ENCODE measurements at places on chromosomes 1 and 21.

- no peak for DNase-seq
These were observed 51.5 kb downstream of the IGSF5 start for GRCh38 chr21:39796466-39796865.

GRCh38 chr1:156608036-156608674 lies 6.9 kb upstream of the GPATCH4 start:
- no peak for DNase-seq

- no peak for DNase-seq
These were observed 5.1 kb downstream of the USP16 start for GRCh38 chr21:29029524-29029923.

DNA sequence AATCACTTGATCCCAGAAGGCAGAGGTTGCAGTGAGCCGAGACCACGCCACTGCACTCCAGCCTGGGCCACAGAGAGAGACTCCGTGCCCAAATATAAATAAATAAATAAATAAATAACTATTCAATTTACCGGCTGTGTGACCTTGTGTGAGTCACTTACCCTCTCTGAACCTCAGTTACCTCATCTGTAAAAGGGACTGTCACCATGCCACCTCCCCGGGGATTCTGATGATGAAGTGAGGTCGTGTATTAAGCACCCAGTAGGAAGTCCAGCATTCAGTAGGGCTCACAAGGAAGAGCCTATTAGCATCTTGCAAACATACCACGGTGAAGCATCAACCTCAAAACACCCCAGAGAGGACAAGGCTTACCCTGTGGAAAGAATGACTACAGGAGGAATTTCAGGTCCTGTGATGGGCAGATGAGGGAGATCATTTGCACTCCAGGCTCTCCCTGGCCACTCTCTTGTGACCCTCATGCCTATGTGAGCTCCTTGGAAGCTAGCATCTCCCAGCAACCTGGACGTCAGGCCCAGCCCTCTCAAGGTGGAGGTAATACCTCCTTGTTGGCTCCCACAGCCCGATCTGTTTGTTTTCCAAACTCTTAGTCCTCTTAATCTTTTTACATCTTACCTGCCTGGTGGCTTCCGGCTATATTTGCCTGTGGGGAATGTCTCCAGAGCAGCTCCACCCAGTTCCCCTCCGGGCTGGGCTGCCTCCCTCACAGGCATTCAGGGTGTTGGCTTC lies 7.6 kb upstream of the C1QA start:
- no peak for DNase-seq

Data from progenitor cell of endocrine pancreas (in vitro differentiated cells).